ENCODE measurements at places on chromosomes 16 and 17. TPM values are rescaled to one million over a fixed set of nuclear protein-coding genes. Genes with fewer than 3 reads are reported as not detected.

The ACOX1 gene
- 37.6 TPM for total RNA-seq

The CMTM2 gene
- 1.7 TPM for total RNA-seq

The FASN gene
- total RNA-seq, result 49.6 TPM

The GP1BA gene
- not detected for total RNA-seq

The SYT17 gene
- 1.8 TPM for total RNA-seq

The SLC16A6 gene
- 1.2 TPM for total RNA-seq

Data from thoracic aorta (tissue), 2 donors.